Activated CD4-positive, alpha-beta T cell treated with anti-CD3 and anti-CD28 coated beads for 24 hours (primary cell): ENCODE measurements at places on chromosomes 1 and 21.
A peak's percentile ranks its signal among the peaks of the same experiment; 100 is the strongest.

DNA sequence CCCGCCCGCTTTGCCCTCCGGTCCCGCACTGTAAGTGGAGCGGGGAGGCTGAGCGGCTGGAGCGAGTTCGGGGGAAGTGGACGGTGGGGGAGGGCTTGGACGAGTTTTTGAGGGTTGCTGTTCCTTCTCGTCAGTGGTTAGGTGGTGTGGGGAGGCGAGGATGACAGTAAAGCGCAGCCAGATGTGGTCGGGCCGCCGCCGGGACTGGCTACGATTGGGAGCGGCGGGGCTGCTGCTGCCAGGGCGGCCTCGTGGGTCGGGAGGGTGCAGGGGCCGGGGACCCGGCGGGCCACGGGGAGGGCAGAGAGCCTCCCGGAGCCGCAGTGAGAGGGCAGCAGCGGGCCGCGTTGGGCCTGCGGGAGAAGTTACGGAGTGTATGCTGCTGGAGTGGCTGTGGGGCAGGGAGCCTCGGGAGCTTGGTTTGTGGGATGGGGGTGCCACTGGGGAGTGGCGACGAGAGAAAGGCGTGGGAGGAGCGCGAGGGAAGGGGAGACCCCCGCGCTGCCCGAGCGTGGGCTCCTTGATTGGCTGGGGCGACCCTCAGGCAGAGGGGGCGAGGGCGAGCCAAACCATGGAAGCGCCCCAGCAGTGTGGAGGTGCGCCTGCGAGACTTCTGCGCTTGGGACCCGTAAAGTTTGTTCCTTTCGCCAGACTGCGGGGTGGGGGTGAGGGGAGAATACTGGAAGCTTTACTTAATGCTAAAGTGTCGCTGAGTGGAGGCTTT lies 2.1 kb downstream of the ADGRL2 start:
- DNase-seq: no peak

DNA sequence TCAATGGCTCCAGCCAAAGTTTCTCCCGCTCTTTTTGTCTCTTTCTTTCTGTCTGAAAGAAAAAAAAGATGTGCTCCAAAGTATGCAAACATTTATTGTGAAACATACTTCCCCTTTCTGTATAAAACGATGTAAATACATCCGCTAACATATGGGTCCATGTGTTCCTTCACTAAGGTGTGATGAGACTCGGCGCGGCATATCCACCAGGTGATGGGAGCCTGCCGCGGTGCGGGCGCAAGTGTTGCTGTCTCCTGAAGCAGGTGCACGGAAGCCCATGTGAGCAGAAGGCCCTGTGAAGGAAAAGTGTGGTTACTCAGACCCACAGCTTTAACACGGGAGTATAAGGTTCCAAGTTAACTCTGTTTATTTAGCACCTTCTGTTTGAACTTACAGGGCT lies 466.6 kb upstream of the C1orf87 start:
- no peak for DNase-seq

DNA sequence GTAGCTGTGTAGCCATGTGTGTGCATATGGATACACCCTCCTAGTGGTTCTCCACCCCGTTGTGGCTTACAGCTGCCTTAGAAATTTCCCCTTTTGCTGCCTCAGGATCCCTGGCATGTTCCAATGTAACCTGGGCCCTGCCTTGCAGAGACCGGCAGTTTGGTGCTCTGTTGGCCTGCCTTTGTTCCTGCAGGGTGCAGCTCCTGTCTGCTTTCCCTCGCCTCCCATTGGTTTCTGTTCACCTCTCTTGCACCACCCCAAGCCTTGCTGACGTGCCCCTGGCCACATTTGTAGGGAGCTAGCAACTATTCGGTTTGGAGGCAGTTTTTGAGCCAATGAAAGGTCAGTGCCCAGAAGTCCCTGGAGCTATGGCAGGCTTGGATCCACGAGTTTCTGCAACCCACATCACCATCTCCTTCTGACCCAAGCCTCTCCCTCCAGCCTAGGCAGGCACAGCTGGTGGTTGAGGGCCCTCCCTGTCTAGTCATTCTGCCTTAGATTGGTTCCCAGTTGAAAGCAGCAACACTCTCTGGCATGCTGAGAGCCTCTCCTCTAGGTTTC lies 54.9 kb downstream of the MAB21L3 start:
- no peak for DNase-seq

- no peak for DNase-seq
These were observed 5.7 kb upstream of the CBR3 start for GRCh38 chr21:36129219-36129618.

DNA sequence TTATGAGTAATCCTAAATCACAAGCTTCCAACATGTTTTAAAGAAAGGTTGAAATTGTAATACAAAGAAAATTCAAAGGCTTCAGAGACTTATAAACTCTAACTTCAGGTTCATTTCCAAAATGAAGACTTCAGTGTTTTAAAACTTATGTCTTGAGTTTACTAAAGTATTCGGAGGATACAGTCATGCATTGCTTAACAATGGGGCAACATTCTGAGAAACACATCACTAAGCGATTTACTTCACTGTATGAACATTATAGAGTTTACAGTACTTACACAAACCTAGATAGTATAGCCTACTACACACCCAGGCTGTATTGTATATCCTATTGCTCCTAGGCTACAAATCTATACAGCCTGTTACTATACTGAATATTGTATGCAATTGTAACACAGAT lies 38.3 kb downstream of the CEP170 start:
- no peak for DNase-seq

DNA sequence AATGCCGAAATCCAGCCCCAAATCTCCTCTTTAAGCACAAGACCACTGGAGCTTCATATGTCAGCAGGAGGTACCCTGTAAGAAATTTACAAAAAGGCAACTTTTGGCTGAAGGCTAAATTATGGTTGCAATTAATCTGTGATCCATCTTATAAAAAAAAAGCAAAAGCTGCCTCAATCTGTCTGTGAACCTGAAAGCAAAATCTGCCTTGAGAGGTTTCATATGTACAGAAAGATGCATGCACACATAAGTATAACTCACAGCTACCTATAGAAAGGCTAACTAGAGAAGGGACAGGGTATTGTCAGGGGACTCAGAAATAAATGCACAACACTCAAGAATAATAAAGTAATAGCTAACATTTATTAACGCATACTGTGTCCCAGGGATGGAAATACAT lies 964.2 kb upstream of the ADGRL2 start:
- no peak for DNase-seq

- no peak for DNase-seq
These were observed 97.2 kb upstream of the KCNK1 start for GRCh38 chr1:233516732-233517131.

GRCh38 chr1:74344387-74344786 lies 109.2 kb downstream of the TNNI3K start:
- DNase-seq: no peak

DNA sequence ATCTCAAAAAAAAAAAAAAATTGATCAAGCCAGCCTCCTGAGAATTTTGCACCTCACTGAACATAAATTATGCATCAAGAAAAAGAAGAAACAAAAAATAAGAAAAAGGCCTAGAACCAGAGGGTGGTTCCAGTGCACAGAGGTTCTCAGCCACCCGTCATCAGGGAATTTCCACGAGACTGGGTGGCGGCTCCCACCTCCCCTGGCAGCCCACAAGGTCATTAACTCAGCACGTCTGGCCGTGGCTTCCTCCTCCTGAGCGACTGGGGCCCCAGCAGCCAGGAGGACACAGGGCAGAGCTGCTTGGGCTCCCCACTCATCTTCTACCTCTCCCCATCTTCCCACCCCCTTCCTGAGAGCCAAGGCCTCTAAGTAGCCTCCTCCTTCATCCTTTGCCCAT lies 15.7 kb upstream of the TMEM51 start:
- no peak for DNase-seq

DNA sequence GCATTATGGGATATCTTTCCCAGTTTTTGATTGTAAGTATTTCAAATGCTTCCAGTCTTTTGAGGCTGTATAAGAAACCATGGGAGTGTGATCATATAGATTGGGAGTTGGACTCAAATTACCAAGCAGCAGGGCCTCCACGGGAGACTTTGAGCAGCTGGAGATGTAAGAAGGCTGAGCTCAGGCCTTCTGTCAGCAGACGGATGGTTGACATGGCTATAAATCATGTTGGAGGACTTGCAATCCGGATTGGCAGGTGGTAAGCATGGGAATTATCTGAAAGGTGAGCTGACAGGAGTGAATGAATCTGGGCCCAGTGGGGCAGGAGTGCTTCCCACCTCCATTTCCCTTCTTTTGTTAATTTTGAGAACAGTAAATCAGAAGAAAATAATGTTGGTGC lies 83.2 kb upstream of the PPM1J start:
- DNase-seq: no peak

DNA sequence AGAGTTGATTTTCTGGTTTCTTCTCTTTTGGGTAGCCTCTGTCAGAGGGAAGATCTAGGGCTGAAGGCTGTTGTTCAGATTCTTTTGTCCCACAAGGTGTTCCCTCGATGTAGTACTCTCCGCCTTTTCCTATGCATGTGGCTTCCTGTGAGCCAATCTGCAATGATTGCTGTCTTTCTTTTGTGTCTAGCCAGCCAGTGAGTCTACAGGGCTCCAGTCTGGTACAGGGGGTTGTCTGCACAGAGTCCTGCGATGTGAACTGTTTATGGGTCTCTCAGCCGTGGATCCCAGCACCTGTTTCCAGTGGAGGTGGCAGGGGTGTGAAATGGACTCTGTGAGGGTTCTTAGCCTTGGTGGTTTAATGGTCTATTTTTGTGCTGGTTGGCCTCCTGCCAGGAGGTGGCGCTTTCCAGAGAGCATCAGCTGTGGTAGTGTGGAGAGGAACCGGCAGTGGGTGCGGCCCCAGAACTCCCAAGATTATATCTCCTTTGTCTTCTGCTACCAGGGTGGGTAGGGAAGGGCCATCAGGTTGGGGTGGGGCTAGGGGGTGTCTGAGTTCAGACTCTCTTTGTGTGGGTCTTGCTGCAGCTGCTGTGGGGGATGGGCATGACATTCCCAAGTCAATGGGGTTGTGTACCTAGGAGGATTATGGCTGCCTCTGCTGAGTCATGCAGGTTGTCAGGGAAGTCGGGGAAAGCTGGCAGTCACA lies 81.3 kb upstream of the C21orf91 start:
- peak; percentile 1 for DNase-seq

GRCh38 chr1:26706315-26706714 lies 10.5 kb downstream of the ARID1A start:
- no peak for DNase-seq

GRCh38 chr1:242787968-242788367 lies 263.5 kb upstream of the PLD5 start:
- no peak for DNase-seq

DNA sequence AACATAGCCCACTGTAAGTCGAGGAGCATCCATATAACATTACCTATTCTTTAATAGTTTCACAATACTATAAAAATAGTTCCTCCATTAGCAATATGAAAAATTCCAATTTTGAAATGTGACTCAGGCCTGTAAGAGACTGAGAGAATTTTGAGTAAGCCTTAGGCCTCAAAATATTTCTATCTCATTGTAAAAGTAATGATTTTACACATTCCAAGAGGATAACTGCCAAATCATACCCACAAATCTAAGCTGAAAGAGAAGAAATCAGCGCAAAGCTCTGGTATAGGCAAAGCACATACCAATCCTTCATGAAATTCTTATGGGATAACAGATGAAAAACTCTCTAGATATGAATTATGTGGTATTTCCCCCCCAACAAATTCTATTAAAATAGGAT lies 144.1 kb downstream of the CDC42BPA start:
- DNase-seq: no peak

DNA sequence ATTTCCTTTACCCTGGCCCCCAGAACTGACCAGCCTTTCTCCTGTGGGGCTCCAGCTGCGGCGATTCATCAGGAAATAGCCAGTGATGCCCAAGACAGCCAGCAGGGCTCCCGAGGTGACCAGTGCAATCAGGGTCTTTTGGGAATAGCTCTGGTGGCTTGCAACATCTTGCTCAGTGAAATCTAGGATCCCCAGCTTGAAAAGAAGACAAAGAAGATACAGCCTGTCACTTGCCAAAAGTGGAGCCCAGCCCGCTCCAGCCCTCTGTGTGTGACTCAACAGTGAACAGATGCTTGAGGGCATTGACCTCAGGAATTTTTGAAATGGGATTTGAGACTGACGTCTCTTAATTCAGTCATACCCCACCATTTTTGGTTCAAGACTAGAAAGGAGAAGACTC lies 22.3 kb downstream of the CD34 start:
- DNase-seq: no peak

- no peak for DNase-seq
These were observed 8.0 kb downstream of the SDHB start for GRCh38 chr1:17045634-17046333.

DNA sequence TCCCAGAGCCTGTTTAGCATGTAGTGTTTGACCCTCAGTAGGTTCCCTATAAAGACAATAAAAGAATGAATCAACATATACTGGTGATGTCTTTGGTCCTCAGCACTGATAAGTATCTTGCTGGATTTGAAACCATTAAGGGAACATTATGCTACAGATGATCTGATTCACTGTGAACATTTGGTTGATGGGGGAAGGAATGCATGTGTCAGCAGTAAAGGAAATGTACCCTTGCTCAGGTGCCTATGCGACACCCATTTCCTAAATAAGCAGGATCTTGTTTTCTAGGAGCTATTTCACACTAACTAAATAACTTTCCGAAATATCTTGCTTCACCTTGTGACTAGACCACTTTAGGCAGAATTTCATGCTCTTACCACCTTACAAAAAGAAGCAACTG lies 13.0 kb downstream of the TEX38 start:
- no peak for DNase-seq

- no peak for DNase-seq
These were observed 3.7 kb downstream of the ATP1A1 start for GRCh38 chr1:116376729-116377086.

DNA sequence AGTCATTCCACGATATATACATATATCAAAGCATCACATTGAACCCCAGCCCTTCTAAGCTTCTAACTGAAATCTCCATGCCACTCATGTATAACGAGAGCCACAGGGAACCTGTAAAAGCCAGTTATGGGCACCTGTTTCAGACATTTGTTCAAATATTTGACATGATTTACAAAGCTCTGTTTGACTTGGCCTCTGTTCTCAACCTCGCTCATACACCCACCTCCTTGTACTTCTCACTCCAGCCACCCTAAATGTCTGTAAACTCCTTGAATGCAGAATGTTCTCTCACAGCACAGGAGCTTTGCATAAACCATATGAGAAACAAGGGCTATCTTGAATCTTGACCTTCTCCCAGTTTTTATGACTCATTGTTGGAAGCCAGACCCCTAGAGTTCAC lies 36.9 kb upstream of the CD2 start:
- no peak for DNase-seq

DNA sequence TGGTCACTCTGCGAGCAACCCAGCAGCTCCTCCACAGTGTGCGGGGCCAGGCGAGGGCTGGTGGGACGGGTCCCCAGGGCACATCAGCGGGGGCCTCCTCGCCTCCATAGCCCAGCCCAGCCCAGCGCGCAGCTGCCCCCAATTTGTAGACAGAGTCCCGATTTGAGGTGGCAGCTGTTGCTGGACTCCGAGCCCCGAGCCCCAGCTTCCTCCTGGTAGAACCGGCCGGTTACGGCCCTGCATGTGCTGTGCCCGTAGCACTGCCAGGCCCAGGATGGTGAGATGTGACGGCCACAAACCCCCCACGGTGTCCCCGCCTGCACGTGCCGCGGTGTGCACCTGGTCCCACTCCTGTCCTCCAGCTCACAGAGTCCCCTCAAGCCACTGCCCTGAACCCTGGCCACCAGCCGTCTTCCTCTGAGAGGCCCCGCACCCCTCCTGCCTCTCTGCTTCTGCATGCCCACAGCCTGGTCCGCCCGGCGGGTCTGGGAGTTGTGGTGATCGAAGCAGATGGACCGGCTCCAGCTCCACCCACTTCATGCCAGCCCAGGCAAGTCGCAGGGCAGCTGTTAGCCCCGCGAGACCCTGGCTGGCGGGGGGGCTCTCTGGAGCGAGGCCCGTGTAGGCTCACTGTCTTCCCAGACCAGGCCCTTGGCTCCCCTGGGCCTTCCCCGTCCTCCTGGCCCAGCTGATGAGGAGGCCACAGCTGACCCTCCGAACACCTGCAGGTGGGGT lies 55.5 kb downstream of the MORN1 start:
- no peak for DNase-seq
